ENCODE measurements at places on chromosomes 2 and 18. TPM values are rescaled to one million over a fixed set of nuclear protein-coding genes. Genes with fewer than 3 reads are reported as not detected.

DNA sequence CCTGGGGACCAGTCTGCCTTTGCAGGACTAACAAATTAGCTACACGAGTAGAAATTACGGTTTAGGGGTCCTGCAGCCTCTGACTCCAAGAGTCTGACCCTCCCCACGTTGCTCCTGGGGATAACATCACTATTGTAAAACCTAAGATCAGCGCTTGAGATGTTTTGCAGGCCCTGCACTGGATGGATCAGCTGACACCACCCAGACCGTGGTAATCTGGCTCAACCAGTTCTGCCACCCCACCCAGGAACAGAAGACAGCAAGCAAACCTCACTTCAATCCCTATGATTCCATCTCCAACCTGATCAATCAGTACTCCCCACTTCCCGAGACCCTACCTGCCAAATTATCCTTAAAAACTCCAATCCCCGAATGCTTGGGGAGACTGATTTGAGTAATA is 31.7 kb downstream of the NGEF start:
- DNase-seq = peak; percentile 14

- peak; percentile 56 for DNase-seq
Measured at GRCh38 chr2:29013057-29013780, 32.1 kb downstream of the TOGARAM2 start.

- DNase-seq = no peak
Measured at GRCh38 chr2:150404147-150404546, 83.3 kb downstream of the RND3 start.

- no peak for DNase-seq
Measured at GRCh38 chr2:39838589-39838988, 59.5 kb upstream of the THUMPD2 start.

GRCh38 chr2:200863782-200864175 is 679 bp downstream of the CLK1 start:
- no peak for DNase-seq

DNA sequence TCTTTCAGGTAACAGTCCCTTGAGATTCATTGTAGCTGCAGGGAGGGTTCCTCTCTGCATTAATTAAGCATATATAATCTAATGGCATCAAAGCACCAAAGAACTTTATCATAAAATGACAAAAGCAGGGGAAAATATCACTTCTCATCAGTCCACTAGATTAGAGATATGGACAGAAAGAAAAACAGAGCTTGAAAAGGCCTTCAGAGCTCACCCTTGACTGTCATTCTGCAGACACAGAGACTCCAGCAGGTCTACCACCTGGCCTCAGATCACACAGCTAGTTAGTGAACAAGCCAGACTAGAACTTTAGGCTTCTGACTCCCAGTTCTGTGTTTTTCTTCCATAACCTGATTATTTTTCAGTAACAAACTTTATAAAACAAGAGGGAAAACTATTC is 88.5 kb downstream of the FIGN start:
- no peak for DNase-seq

Gene CLEC4F
- 3.3 TPM for polyA plus RNA-seq

Gene IL1RL2
- 0.06 TPM for polyA plus RNA-seq
